Tongue (tissue), 3 donors: ENCODE measurements at places on chromosomes 4 and X.

DNA sequence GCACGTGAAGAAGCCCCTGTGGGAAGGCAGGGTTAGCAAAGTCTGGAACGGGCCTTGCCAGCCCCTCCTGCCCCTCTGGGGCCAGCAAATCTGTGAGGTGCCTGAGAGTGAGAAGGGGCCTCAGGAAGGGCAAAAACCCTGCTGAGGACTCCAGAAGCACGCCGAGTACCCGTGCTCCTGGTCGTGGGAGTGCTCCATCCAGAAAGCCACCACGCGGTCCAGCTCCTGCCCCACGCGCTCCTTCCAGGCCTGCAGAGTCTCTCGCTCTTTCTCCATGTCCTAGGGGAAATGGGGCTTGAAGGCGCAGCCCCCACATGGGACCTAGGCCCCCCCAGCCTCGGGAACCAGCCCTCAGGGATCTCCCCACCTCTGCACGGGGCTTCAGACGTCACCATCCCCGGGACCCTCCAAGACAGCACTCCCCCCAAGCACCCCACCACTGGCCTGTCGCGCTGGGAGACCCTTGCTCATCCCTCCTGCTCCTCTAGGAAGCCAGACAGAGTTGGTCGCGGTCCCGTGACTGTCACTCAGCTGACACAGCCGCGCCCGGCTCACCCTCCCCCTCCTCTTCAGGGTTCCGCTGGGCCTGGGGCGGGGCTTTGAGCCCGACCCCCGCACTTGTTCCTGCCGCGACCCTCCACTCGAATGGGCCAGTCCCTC lies at the start of gene RENBP:
RENBP (minus strand) TSS at position 504 of the 660 bp plus-strand sequence; CDS start at position 471, 33 bp downstream.
- DNase-seq, result no peak

DNA sequence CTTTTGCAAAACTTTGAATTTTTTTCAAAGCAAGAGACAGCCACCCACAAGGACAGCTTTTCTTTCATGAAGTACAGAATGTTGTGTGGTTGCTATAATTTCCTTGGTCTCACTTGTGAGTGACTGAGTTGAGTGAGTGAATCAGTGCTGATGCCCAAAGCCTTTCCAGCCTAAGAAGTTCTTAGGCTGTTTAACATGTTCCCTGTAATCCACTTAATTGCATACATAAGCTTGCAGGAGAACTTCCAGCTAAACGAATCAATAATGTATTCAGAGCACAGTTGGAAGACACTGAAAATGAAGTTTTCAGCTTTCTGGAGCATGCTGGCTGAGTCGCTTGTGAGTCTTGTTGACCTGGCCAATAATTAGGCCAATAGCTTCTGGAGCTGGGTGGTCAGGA lies 42.0 kb upstream of the GK2 start:
- DNase-seq, result no peak

DNA sequence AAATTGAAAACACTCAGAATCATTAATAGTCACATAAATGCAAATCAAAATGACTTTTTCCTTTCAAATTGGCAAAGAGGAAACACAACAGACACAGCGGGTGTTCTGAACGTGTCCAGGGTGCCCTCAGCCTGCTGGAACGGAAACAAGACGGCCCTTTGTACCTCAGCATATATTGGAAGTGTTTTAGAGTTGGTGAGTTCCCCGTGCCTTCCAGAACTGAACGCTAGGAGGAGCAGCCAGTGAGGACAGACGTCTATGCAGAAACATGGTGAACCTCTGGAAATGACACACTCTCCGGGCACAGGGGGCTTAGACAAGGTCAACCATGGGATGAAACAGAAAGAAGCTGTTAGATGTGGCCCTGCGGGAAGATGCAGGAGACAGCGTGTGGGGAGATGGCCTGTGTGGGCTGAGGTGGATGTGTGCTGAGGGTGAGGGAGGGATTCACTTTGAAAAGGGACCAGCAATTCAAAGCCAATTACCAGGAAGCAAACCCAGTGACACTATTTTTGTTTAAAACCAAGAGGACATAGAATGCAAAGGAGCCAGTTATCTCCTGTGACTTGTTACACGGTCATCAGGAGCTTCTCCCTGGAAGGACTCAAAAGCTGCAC lies 40.4 kb downstream of the RNF212 start:
- peak; percentile 59 for DNase-seq

- DNase-seq, result no peak
These were observed 365.8 kb upstream of the TENM3 start for GRCh38 chr4:181877329-181877848.

DNA sequence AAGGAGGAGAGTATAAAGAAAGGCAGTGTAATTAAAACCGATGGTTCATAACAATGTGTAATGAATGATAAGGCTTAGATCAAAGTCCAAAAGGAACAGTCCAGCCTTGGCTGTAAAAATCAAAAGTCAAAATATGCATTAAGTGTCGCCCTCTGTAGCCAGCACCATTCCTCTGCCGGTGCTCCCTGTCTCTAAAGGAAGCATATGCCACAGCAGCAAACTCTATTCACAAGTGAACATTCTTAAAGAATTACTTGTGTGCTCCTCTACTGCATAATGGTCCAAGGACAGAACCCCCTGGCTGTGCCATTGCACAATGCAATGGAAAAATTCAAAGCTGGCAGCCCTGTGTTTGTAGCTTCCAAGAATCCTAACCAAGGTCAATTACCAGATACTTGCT lies 16.3 kb upstream of the MBNL3 start:
- no peak for DNase-seq

- no peak for DNase-seq
These were observed 17.5 kb downstream of the FHIP1A start for GRCh38 chr4:151426513-151426912.

- peak; percentile 40 for DNase-seq
These were observed 9.8 kb downstream of the MAGED2 start for GRCh38 chrX:54817220-54817820.

GRCh38 chr4:143404555-143404954 lies 67.9 kb downstream of the GAB1 start:
- no peak for DNase-seq

- DNase-seq, result no peak
These were observed 24.9 kb upstream of the SEC24B start for GRCh38 chr4:109408711-109409110.

- peak; percentile 49 for DNase-seq
These were observed 180.0 kb downstream of the NKX6-1 start for GRCh38 chr4:84319124-84319523.

- DNase-seq, result no peak
These were observed 205.5 kb upstream of the SLIT2 start for GRCh38 chr4:20046179-20046578.

DNA sequence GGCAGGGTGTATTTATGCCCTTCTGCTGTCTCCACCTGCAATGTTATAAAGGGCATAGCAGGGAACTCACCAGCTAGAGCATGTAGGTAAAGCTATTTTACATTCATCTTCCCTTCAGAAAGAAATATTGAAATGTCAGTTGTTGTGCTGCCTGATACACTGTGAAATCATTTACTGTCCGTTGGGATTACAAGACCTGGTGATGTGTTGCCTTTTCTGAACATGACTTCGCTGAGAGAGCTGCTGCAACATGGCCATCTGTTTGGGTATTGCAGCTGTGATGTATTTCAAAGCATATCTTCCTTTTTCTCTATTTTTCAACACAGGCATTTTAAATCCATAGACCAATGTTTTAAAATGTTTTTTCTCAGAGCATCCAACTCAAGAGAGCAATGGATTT lies 644.1 kb upstream of the GNPDA2 start:
- DNase-seq, result no peak

DNA sequence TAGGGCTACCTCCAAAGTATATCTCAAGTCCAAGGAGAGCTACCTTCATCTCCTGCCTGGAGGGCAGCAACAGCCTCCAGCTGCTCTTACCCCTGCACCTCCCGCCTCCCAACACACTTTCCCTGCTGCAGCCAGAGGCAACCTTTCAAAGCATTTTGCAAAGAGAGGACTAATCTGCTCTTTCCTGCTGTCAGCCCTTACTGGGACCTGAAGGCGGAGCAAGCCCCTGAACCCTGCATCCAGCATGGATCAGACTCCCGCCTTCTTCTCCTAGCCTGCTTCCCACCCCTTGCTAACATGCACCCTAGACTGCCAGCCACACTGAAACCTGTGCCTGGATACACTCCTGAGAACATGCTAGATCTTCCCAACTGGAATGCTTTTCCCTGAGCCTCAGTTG lies 37.7 kb upstream of the VMA21 start:
- DNase-seq, result no peak

DNA sequence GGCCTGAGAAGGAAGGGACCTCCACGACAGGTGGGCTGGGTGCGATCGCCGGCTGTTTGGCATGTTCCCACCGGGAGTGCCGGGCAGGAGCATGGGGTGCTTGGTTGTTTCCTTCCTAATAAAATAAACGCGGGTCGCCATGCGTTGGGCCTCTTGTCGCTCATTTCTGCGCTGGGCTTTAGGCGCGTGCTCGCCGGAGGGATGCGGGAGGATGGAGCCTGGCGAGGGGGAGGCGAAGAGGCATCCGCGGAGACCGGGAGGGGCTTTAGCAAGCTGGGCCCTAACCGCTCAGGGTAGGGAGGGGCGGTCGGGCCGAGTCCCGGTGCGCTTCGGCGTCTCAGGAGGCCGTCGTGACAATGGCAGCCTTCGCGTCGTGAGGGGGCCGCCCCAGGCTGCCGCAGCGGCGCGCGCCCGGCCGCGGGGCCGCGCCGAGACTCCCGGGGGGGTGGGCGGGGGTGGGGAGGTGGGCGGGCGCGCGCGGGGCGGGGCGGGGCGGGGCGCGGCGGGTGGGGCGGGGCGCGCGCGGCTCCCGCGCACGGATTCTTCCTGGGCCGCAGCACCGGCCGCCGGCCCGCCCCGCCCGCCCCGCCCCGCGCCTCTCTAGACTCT lies 476 bp upstream of the GDI1 start:
- peak; percentile 40 for DNase-seq

GRCh38 chr4:87093443-87094123 lies 126.8 kb downstream of the KLHL8 start:
- peak; percentile 69 for DNase-seq

- DNase-seq, result no peak
These were observed 915 bp downstream of the CPZ start for GRCh38 chr4:8593264-8594096.
